Neural cell (in vitro differentiated cells): ENCODE measurements at places on chromosomes 4 and X. TPM values are rescaled to one million over a fixed set of nuclear protein-coding genes. Genes with fewer than 3 reads are reported as not detected.

The PDGFRA gene
- 0.40 and 0.43 TPM in 2 replicates for polyA plus RNA-seq

The MAGEB3 gene
- polyA plus RNA-seq, result not detected in 2 replicates

The UGT2B17 gene
- polyA plus RNA-seq, result not detected in 2 replicates

The P2RY4 gene
- polyA plus RNA-seq, result not detected in 2 replicates

The PFKFB1 gene
- 0.51 and 0.52 TPM in 2 replicates for polyA plus RNA-seq

The EMCN gene
- polyA plus RNA-seq, result 0.77 and 4.0 TPM in 2 replicates

The TMSB15C gene
- 38.0 and 53.2 TPM in 2 replicates for polyA plus RNA-seq

The CTAG1A gene
- not detected in 2 replicates for polyA plus RNA-seq

The EPHA5 gene
- 3.6 and 4.3 TPM in 2 replicates for polyA plus RNA-seq

The MOSPD2 gene
- polyA plus RNA-seq, result 10.6 and 12.4 TPM in 2 replicates

The VBP1 gene
- 321 and 369 TPM in 2 replicates for polyA plus RNA-seq

The GYPB gene
- not detected in 2 replicates for polyA plus RNA-seq

The SPANXN3 gene
- polyA plus RNA-seq, result not detected in 2 replicates

The PDE6B gene
- polyA plus RNA-seq, result 3.2 and 6.1 TPM in 2 replicates

The TMEM47 gene
- polyA plus RNA-seq, result 24.8 and 29.1 TPM in 2 replicates

The SLC10A3 gene
- polyA plus RNA-seq, result 2.7 and 6.0 TPM in 2 replicates

The PCSK1N gene
- polyA plus RNA-seq, result 232 and 243 TPM in 2 replicates

The ATP6AP1 gene
- polyA plus RNA-seq, result 126 and 159 TPM in 2 replicates

The SYP gene
- 240 and 281 TPM in 2 replicates for polyA plus RNA-seq
